Sigmoid colon (tissue), 7 donors: ENCODE measurements at places on chromosomes 11 and 22. TPM values are rescaled to one million over a fixed set of nuclear protein-coding genes. Genes with fewer than 3 reads are reported as not detected.
A peak's percentile ranks its signal among the peaks of the same experiment; 100 is the strongest.

Gene GPR83
- 0.55 TPM for total RNA-seq

Gene SMIM35
- total RNA-seq: not detected

DNA sequence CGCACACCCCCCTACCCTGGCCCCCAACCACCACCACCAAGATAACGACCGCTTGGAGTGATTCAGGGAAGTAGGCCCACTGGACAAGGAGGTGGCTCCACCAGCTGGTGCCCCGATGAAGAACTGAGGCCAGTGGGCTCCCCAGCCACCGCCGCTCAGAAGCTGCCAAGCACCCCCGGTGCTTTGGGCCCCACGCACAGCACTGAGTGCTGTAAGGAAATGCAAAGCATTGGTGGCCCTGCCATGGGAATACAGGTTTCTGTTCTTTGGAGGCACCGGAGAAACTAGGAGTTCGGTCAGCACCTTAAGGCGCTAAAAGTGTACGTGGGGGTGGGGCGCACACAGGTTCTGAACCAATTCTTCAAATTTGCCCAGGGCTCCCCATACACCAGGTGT lies 664 bp upstream of the PRSS23 start:
- peak; percentile 78 for DNase-seq

DNA sequence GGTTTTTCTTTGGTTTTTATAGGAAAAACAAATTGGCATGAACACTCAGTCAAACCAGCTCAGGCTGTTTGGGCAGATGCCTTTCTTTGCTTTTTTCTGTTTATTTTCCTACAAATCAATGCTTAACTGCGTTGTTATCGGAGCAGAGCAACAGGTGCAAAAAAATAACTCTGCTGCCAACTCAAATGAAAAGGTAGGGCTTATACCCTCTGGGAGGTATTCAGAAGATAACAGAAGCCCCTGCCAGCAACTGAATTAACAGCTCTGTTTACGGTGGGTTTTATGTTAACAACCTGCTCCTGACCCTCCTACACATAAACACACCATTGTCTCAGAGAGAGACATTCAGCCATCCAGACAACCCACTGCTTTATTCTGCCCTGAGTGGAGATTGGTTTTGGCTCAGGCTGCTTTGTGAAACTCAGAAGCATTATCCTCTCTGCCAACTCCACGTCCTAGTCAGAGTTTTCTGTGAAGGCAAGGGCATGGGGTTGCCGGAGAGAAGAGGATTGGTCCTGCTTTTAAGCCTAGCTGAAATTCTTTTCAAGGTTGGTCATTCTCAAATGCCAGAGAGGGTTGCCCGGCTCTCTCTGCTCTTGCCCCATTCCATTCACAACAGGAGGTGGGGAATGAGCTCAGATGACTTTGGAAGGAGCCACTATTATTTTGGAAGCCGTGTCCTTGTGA lies 11.4 kb downstream of the EHF start:
- DNase-seq: no peak

GRCh38 chr22:47634347-47634746 lies 871.9 kb downstream of the TBC1D22A start:
- no peak for DNase-seq

DNA sequence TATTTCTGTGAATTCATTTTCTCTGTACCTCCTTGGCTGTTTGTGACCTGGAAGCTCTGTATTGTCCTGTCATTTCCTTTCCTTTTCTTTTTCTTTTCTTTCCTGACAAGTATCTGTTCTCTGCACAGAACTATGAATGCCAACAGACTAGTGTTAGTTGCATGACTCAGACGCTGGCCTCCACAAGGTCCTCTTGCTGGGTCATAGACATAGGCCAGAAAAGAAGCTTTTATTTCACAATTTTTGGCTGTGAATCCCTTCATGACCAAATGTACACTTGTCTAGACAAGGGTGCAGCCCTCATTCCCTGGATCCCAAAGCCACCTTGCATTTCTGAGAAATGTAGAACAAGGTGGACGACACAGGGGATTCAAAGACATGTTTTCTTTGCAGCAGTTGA lies 104.1 kb upstream of the MTNR1B start:
- no peak for DNase-seq

DNA sequence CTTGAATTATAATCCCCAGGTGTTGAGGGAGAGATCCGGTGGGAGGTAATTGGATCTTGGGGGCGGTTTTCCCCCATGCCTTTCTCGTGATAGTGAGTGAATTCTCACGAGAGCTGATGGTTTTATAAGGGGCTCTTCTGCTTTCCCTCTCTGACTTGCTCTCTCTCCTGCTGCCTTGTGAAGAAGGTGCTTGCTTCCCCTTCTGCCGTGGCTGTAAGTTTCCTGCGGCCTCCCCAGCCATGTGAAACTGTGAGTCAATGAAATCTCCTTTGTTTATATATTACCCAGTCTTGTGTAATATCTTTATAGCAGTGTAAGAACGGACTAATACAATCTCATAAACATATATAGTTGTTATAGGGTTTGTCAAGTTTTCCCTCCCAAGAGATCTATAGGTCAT lies 32.8 kb downstream of the KCNE3 start:
- no peak for DNase-seq
